Sigmoid colon (tissue), 7 donors: ENCODE measurements at places on chromosomes 1 and 21.
A peak's percentile ranks its signal among the peaks of the same experiment; 100 is the strongest.

DNA sequence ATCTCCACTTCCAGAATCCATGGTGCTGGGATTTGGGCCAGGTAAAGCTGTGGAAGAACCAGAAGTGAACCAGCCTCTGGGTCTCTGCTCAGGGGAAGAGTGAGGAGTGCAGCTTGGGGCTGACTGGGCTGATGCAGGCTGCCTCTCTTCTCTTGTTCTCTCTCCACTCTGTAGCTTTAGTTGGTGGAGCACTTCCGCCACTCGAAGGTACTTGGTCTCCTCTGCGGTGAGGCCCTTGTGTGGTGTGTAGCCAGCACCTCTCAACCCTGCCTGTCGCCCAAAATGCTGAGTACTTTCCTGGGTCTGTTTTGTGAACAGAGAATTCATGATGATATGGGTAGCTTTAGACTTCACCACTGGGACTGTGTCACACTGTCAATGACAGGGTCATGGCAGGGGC, 63.2 kb downstream of the URB2 start:
- no peak for DNase-seq

GRCh38 chr1:104953555-104953954, 1203.9 kb downstream of the AMY1C start:
- no peak for DNase-seq

DNA sequence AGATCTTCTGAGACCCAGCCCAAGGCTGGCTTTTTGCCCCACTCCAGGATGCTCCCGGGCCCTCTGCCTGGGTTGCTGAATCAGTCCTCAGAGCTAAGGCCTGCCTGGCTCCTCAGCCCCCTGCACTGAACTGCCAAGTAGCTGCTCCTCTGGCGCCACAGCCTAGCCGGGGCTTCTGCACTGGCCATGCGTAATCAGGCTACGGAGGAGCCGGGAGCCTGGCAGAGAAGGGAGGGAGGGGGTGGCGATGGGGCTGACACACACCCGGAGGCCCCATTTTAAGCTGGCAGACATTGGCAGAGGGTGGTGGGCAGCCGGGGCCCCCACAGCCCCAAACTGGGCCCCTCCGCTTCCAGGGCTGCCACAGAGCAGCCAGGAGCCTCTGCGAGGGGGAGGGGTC, 38.7 kb downstream of the ALPL start:
- DNase-seq: no peak

- DNase-seq: no peak
These were observed 81.3 kb downstream of the UROD start for GRCh38 chr1:45093334-45093733.

- DNase-seq: peak; percentile 91
These were observed 2.8 kb downstream of the HES3 start for GRCh38 chr1:6246497-6247467.

GRCh38 chr1:154784924-154785531, 85.1 kb downstream of the KCNN3 start:
- peak; percentile 58 for DNase-seq

DNA sequence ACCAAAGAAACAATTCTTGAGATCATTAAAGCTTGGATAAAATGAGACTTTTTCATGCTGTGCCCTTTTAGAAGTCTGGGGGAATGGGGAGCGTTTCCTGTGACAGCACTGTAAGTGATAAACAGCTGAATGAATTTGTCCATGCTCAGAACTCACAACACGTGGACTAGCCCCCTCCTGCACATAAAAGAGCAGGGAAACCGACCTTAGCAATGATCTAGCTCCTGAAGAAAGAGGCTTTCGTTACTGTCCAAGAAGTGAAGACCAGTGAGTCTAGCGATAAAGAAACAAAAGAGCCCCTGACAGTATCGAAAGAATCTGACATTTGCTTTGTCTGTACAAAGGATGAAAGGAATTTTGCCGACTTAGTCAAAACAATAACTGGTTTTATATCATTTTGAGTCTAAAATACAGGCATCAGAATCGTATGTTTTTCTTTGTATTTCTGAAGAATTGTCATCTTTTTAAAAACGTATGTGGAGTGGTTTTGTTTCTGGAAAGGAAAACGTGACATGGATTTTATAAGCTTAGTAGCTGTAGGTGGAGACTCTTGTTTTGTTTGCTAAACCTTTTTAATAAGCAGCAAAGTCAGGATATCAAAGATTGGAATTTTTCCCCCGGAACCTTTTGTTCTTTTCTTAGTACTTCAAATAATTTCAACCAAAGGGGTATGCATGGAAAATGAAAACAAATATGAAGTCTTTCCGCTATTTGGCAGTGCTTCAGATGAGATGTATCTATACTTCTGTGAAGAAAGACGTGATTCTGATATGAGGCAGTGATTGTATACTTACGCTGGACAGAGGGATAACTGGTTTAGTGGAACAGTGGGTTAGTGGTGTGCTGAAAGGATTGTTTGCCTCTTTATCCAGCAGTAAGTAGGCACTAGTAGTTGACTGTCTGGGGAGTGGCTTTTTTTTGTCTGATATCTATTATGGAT, 61.0 kb downstream of the MAST2 start:
- DNase-seq: no peak

GRCh38 chr1:54609301-54609921, 13.9 kb downstream of the FAM151A start:
- DNase-seq: peak; percentile 52

- no peak for DNase-seq
These were observed 639 bp downstream of the IL20 start for GRCh38 chr1:206866062-206866461.

- no peak for DNase-seq
These were observed 216.0 kb downstream of the SLC35F3 start for GRCh38 chr1:234120327-234120944.

GRCh38 chr1:229278120-229278741, 7.3 kb downstream of the RAB4A start:
- no peak for DNase-seq

- DNase-seq: no peak
These were observed 539.2 kb upstream of the OLFM3 start for GRCh38 chr1:102535829-102536505.

- DNase-seq: no peak
These were observed 91.9 kb downstream of the IGSF21 start for GRCh38 chr1:18199462-18199861.
